ENCODE measurements at places on chromosomes 6 and 20.
A peak's percentile ranks its signal among the peaks of the same experiment; 100 is the strongest.

- DNase-seq = no peak
Observed at GRCh38 chr20:20227013-20227571, 140.8 kb upstream of the INSM1 start.

GRCh38 chr6:27684264-27685211 is 211.6 kb upstream of the ZNF184 start:
- DNase-seq = no peak

DNA sequence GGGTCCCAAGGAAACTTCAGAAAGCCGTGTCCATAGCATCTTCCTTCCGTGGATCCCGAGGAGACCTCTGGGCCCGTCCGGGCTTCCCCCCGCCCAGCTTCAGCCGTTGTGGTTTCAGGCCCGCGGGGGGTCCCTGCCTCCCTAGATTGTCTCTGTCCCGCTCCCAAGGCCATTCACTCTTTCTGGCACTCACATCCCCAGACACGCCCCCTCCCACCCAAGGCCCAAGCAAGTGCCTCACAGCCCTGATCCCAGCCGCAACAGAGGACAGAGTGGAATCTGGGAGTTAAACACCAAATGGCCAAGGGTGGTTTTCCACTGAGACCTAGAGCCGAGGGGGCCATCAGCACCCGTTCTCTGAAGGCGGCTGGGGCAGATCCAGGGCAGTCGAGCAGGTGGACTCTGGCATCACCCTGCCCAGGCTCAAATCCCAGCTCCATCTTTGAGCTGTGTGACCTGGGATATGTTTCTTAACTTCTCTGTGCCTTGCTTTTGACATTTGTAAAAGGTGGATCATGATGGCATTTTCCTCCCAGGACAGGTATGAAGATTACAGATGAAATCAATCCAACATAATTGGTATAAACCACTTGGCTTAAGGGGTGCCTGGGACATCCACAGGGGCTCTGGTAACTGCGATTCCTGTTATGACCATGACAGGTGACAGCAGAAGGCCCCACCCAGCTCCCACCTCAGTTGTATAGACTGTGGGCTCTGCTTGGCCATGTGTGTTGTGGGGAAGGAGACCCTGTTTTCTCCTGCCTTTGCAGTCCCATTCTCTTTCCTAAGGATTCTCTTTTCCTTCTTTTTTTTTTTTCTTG is 48.1 kb downstream of the CTCFL start:
- no peak for DNase-seq

DNA sequence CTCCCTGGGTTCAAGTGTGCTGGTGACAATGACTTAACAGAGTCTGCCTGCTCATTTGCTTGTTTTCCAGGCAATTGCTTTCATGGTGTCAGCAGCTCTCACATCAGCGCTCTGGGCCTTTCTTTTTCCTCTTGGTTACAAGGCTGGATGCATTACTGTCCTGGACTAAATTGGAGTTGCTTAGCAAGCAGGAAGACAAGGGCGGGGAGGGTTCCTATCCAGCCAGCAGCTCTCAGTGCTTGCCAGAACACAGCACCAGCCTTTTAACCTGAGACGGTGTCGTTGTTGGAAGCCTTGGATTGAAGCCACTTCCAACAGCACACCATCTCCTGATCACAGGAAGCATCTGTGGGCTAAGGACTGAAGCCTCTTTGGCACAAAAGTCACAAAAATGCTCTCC is 606.9 kb downstream of the CDH26 start:
- no peak for DNase-seq

DNA sequence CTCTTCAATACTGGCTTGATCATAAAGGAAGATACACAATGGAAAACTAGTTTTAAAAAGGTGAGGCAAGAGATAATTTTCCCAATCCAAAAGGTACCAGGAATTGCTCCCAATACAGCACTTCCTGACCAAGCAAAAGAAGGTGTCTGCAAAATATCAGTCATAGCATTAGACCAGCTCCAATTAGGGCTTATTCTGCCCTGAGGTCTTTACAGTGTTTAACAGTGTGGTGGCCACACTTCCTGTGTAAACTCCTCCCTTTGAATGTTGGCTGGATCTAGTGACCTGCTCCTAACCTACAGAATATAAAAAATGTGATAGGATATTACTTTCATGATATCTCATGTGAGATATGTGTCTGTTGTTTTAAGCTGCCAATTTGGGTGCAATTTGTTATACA is 57.1 kb upstream of the BTN3A2 start:
- DNase-seq = no peak

GRCh38 chr6:11006061-11006460 is 38.0 kb downstream of the ELOVL2 start:
- DNase-seq = no peak

GRCh38 chr6:108803982-108804490 is 44.2 kb upstream of the ARMC2 start:
- DNase-seq = no peak

DNA sequence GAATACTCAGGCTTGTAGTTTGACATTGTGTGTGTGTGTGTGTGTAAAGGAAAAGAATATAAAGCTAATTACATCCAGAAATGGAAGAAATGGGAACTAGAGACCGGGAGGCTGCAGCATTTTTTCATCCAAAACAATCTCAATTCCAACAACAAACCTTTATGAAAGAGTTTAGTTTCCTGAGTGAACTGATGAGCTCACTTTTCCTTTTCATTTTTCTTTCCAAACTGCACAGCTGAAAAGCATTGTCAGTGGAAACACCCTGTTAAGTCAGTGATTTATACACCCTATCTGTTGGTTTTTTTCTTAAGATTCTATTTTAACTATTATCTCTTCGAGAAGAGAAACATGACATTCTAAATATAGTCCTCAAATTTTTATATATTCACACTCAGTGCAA is 130.9 kb downstream of the RFPL4B start:
- DNase-seq = no peak

DNA sequence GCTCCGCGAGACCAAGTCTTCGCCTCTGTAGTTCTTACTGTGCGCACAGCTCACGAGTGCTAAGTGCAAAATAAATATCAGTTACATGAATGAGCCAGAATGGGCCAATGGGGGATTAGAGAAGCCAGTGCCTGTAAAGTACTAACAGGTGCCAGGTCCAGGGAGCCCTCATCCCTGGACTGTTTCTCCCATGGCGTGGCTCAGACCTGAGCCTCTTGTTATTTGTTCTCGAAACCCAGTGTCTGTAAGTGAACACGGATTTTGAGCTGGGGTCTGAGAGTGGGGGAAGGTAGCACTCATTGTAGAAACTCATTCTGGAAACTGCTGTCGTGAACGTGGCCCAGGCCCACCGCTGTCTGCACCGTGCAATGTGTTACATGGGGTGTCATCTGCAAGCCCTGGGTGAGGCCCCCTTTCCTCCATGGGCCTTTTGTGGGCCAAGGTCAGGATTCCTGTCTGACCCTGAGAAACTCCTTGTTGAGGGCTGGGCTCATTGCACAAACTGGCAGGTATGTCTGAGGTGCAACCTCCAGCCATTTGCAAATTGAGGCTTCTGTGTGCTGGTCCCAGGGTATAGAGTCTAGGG is 154.7 kb downstream of the SYCP2 start:
- no peak for DNase-seq

- DNase-seq = no peak
Observed at GRCh38 chr6:146912730-146913685, 291.2 kb upstream of the STXBP5 start.

- no peak for DNase-seq
Observed at GRCh38 chr6:14178083-14178445, 60.5 kb downstream of the CD83 start.

DNA sequence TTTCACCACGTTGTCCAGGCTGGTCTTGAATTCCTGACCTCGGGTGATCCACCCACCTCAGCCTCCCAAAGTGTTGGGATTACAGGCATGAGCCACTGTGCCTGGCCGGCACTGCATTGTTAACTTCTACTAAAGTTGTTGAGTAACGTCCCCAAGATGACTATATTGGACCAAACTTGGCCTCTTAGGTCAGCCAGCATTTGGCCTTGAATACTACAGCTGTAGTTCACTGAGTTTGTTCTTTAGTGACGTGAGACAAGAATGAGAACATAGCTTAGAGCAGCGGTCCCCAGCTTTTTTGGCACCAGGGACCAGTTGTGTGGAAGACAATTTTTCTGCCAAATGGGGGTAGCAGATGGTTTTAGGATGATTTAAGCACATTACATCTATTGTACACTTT is 237.1 kb downstream of the TBC1D7 start:
- DNase-seq = no peak

GRCh38 chr6:41194386-41194785 is 6.6 kb downstream of the TREML2 start:
- no peak for DNase-seq

- no peak for DNase-seq
Observed at GRCh38 chr20:8526610-8527009, 394.5 kb downstream of the PLCB1 start.

DNA sequence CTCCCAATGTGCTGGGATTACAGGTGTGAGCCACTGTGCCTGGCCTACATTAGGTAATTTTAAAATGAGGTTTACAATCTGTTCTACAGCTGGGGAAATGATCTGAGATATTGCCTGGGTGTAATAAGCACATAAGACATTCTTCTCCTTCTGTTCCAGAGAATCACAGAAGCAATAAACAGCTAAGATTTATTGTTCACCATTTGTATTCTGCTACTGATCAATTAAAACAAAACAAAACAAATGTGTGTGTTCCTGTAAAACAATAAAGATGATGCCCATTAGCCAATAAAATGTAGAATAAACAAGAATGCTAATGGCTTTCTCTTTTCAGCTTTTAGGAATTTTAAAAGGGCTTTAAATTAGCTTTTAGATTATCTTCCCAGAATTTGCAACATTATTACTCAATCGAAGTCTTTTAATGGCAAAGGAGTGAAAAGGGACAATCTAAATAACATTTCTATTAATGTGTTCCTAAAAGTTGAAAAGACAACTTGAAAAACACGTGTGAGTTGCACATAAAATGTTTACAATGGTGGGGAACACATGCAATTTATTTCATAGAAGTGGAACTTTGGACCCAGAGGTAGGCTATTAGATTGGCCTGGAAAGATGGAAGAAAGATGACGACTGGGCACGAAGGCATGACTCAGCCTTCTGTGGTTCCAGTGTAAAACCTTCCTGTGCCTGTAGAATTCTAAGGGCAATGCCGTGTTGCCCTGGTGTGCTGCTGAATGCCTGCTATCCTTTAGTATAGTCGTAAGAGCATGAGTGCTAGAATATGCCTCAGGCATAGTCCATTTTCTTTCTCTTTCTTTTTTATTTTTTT is 29.0 kb upstream of the DEK start:
- DNase-seq = no peak

- no peak for DNase-seq
Observed at GRCh38 chr6:139480356-139481165, 106.1 kb upstream of the CITED2 start.

- no peak for DNase-seq
Observed at GRCh38 chr6:108080010-108080780, 5.7 kb upstream of the OSTM1 start.

DNA sequence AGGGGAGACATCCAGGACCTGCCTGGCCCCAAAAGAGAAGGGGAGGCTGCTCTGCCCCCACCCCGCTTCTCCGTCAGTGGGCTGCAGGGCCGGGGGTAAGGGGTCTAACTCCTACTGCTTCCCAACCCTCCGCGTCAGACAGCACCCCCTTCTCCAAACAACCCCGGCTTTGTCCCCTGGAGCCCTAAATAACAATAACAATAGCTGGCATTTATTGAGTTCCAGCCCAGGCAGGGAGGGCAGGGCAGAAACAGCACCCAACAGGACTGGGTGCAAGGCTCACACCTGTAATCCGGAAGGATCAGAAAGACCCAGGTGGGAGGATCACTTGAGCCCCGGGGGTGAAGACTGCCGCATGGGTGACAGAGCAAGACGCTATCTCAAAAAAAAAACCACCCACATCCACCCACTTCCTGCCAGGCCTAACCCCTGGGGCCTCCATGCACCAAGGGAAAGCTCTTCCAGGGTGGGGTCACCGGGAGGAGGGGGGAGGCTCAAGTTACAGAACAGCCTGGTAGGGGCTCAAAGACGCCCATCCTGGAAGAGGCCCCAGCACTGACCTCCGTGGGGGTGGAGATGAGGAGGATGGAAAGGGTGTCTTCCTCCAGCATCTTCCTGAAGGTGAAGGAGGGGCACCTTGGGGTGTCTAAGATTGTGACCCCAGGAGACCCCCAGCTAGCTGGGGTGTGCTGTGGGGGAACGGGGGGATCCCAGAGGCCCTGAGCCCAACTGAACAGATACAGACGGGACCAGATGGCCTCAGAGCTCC is 1.3 kb upstream of the FNDC11 start:
- no peak for DNase-seq

GRCh38 chr6:159981403-159982245 is 12.7 kb downstream of the IGF2R start:
- DNase-seq = no peak

GRCh38 chr6:150857062-150857944 is 8.2 kb upstream of the MTHFD1L start:
- no peak for DNase-seq

GRCh38 chr6:34052071-34052825 is 93.6 kb downstream of the GRM4 start:
- DNase-seq = no peak

GRCh38 chr20:54347166-54347833 is 128.1 kb upstream of the DOK5 start:
- no peak for DNase-seq

GRCh38 chr6:136983687-136984086 is 61.1 kb downstream of the IL20RA start:
- DNase-seq = no peak

- peak; percentile 2 for DNase-seq
Observed at GRCh38 chr6:116111552-116112528, 11.2 kb downstream of the NT5DC1 start.

- no peak for DNase-seq
Observed at GRCh38 chr6:142384519-142385254, 82.9 kb downstream of the ADGRG6 start.

DNA sequence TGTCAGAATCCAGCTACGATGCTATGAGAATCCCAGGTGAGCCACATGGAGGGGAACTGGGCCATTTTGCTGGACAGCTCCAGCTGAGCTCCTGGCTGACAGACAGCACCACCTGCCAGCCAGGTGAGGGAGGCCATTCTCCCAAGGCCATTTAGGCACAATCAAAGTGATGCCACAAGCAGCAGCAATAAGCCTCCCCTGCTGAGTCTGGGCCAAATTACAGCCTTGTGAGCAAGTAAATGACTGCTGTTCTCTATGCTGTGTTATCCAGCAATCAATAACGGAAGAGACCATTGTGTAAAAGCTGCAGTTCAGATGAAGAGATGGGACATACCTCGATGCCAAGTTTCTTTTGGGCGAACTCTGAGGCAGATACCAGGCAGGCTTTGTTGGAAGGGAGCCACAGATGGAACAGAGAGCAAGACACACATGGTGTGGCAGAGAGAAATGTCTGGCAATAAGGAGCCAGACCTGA is 14.0 kb upstream of the SCGN start:
- DNase-seq = no peak

DNA sequence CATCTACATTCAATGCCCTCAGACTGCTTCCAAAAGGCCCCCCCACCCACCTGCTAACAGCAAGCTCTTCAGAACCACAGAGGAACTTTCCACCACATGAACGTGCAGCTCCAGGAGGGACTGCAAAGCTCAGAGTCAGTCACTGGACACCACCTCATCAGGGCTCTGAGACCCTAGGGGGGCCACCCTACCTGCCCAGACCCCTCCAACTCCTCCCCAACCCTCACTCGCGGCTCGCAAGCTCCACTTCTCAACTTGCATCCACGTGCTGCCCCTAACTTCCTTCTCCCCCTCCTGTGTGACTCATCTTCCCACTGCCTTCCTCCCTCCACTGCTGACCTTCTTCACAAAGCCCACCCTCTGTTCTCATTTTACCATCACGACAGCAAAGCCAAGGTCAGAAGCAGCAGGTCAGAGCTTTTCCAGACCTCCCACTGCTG is 6.5 kb downstream of the MBOAT1 start:
- no peak for DNase-seq
